Stimulated activated CD4-positive, alpha-beta T cell treated with anti-CD3 and anti-CD28 coated beads, Interleukin-1b, Interleukin-23, amount 100 ng/mL, for 1 hour (primary cell): ENCODE measurements at places on chromosomes 5 and 9.
A peak's percentile ranks its signal among the peaks of the same experiment; 100 is the strongest.

GRCh38 chr9:6655036-6655435, 9.5 kb upstream of the GLDC start:
- DNase-seq: no peak

GRCh38 chr5:140690376-140690932, 716 bp downstream of the HARS1 start:
- DNase-seq: no peak

GRCh38 chr9:27483576-27483975, 40.5 kb upstream of the IFNK start:
- DNase-seq: no peak

GRCh38 chr9:122158202-122158601, 1.4 kb downstream of the NDUFA8 start:
- peak; percentile 5 for DNase-seq

DNA sequence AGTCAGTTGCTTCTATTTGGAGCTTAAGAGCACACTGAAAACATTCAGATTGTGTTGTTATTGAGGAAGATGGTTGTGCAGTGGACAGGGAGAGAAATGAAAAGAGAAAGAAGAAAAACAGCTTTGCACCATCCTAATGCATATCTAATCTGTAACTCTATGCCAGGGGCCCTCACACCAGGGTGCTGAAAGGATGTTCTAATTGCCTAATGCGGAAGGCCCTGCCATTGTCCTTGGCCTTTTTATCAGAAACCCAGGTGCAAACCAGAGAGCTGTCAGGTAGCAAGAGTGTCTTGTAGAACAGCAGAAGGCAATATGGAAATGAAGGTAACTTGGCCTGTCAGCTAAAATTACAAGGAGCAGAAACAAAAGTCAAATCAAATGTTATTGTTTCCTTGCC, 384.5 kb upstream of the PIK3R1 start:
- no peak for DNase-seq

GRCh38 chr9:88821033-88821745, 170.1 kb upstream of the S1PR3 start:
- no peak for DNase-seq

DNA sequence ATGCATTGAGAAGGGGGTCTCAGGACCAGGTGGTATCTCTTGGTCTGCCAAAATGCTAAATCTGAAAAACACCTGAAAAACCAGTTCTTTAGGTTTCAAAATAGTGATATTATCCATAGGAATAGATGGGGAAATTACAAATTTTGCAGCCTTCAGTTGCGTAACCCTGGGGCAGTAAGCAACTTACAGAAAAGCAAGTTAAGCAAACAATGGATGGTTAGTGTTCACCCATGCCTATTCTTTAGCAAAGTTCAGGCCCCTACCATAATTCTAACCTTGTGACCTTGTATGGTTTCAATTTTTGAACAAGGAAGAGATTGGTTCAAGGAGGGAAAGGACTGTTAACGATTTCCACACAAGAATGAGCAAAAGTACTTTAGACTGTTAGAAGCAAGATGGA, 24.5 kb downstream of the GLRX start:
- no peak for DNase-seq

GRCh38 chr5:124287813-124288212, 458.6 kb downstream of the ZNF608 start:
- no peak for DNase-seq

DNA sequence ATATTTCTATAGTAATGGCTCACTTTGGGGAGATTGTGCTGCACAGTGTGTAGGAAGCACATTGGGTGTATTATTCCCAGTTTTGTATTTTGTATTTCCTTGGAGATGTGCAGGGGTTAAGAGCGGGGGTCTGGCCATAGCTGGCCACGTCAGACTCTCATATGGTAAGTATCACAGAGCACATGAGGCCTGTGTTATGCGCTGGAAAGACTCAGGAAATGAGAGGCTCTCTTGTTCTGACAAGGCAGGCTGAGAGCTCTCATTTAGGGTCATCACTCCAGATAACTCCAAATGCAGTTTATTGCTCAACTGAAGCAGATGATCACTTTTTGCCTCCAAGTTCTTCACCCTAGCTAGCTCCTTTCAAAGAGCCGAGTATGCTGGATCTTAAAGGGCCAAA, 205.7 kb downstream of the NTRK2 start:
- no peak for DNase-seq

- no peak for DNase-seq
Measured at GRCh38 chr5:96297867-96298266, 135.2 kb downstream of the PCSK1 start.

DNA sequence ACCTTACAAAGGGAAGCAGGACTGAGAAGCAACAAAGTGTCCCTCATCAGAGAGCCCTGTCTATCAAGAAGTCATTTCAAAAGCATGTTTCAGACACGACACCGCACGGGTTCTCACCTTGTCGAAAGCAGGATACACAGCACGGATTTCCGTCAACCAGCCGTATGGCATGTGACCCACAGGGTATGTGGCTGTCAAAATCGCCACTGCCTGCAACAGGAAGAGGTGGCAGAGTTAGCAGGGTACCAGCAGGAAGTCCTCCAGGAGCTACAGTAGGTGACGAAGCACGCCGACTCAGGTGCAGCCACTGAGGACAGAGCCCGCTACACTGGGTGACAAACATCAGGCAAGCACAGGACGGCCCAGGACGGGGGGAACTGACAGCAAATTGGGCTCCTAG, 81.2 kb downstream of the OTULIN start:
- no peak for DNase-seq

DNA sequence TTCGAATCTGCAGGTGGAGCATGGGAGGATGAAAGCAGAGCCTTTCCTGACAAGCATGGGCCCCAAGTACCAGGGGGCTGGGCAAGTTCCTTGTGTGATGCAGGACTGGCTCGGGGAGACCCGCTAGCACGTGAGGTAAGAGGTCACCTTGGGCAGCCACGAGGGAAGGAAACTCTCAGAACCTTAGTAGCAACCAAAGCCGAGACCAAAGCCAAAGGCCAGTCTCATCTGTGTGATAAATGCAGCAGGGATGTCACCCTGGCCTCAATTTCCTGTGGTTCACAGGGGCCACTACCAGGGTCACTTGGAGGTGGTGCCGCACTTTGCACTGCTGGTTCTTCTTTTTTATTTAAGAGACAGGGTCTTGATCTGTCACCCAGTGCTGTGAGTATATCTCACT, 39.5 kb downstream of the PRRT1B start:
- no peak for DNase-seq

- no peak for DNase-seq
Measured at GRCh38 chr5:115522832-115523403, 21.7 kb downstream of the FEM1C start.

GRCh38 chr5:83919071-83920041, 198.7 kb upstream of the HAPLN1 start:
- DNase-seq: no peak

DNA sequence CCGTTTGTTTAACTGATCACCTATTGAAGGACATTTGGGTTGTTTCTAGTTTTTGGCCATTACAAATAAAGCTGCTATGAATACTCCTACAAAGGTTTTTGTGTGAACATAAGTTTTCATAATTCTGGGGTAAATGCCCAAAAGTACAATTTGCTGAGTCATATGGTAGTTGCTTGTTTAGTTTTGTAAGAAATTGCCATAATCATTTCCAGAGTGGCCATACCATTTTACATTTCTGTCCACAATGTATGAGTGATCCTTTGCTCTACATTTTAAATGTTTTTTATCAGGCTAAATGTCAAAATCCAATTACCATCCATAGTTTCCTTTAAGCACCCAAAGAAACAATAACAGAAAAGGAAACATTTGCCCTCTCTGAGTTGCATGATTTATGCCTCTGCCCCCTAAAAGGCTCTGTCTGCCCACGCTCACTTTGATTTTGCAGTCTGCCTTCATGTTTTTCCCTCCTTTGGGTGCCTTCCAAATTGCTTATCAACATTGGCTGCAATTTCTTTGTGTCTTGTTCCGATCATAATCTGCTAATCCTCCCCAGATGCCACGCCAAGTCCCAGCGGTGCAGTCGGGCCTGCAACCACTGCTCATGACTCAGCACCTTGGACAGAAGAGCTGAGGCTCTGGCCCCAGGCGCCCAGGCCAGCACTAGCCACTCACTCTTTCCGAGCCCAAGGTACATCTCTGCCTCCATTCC, 339.2 kb downstream of the PIK3R1 start:
- no peak for DNase-seq

GRCh38 chr5:180050121-180050940, 21.2 kb downstream of the RNF130 start:
- DNase-seq: no peak

GRCh38 chr5:1246711-1247431, 21.7 kb downstream of the SLC6A18 start:
- DNase-seq: no peak

- no peak for DNase-seq
Measured at GRCh38 chr5:9624196-9624947, 5.8 kb downstream of the TAS2R1 start.

GRCh38 chr5:143955141-143955540, 143.2 kb downstream of the HMHB1 start:
- DNase-seq: no peak

- DNase-seq: no peak
Measured at GRCh38 chr5:144634138-144634537, 463.5 kb downstream of the KCTD16 start.

DNA sequence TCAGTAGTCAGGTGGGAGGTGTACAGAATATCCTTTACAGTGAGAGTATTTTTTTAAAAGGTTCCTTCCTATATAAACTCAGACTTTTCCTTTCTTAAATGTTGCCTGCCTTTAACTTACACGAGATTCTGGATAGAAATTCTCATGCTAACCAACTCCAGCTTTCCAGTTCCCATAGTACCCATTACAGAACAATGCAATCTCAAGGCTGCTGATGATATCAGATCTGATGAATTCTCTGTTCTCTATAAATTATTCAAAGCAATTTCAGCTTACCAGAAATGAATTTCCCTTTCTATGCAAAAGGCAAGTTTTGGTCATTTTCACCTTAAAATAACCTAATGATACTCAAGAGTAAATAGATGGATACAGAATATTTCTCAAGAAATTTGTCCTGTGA, 90.3 kb downstream of the NUDT12 start:
- DNase-seq: no peak

GRCh38 chr5:177510567-177511053, 984 bp upstream of the DOK3 start:
- DNase-seq: no peak

GRCh38 chr5:39716532-39717028, 291.8 kb upstream of the DAB2 start:
- no peak for DNase-seq

DNA sequence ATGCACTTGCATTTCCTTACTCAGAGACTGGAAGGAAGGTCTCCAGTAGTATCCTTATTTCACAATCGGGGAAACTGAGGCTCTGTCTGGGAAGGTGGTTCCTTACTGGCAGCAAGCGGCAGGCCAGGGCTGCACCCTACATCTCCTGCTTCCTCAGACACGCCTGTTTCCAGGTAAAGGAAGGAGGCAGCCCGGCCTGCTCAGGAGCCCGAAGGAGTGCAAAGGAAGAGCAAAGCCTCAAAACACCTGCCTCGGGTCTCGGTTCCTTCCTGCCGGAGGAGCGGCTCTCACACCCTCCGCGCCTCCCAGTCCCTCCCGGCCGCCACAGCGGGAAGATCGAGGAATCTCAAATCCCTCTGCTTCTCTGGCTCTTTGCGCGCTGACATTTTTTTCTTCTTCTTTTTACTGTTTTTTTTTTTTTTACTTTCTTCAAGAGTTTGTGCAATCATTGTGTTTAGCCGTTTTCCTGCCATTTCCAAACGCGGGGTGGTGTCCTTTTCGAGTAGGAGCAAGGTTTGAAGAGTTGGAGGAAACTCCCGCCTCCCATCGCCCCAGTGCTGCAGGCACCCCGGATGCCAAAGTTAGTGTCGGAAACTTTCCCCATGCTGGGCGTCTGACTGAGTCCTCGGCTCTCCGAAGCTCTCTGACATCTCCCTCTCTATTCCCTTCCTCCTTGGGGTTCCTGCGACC, 1.0 kb downstream of the GGTA1 start:
- DNase-seq: no peak

DNA sequence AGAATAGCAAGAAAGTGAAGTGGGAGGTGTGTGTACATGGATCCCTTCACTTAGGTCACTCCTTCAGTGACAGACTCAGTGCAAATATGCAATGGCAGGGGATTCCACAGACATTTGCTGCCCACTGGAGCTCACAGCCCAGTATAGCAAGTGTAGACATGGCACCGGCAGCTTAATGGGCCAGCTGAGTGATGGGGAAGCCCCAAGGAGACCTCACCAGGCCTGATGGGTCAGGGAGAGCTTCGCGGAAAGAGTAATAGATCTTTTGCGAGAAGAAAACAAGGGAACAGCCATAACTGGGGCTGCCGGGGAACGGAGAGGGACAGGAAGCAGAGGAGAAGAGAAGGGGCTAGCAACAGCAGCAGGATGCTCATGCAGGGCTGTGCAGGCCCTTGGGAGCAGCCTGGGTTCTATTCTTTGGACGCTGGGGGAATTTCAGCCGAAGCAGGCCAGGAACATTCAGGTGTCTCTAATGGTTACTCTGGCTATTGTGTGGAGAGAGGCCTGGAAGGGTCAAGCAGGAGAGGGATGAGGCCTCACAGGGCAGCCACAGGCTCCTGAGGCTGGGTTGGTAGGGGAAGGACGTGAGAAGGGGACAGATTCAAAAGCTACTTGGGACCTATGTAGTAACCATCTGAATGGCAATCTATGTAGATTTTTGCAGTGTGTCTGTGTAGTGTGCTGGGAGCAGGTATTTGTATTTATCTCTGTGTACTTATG, 27.0 kb downstream of the TCF7 start:
- no peak for DNase-seq

GRCh38 chr5:139796061-139796806, 626 bp downstream of the PSD2 start:
- DNase-seq: no peak

DNA sequence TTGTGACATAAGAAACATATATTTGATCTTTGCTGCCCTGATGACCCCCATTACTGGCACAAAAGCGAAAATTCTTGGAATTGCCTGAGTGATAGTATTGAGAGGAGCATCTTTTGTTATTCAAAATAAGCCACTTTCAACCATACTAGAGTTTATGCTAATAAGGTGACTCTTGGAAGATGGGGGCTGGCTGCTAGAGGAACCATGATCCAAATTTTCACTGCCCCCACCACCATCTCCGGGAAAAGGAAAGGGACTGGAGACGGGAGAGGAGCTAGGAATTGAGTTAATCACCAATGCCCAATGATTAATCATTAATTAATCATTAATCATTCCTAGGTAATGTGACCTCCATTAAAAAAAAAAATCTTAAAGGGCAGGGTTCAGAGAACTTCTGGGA, 25.6 kb downstream of the FBXW11 start:
- no peak for DNase-seq

DNA sequence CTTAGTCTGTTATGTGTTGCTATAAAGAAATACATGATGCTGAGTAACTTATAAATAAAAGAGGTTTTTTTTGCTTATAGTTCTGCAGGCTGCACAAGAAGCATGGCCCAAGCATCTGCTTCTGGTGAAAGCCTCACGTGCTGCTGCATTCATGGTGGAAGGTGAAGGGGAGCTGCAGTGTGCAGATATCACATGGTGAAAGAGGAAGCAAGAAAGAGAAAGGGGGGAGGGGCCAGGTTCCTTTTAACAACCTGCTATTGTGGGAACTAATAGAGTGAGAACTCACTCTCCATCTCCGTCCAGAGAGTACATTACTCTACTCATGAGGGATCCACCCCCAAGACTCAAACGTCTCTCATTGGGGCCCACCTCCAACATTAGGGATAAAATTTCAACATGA, 12.5 kb upstream of the PARP8 start:
- DNase-seq: no peak
